Erythroblast (primary cell): ENCODE measurements at places on chromosomes 12 and 14.

DNA sequence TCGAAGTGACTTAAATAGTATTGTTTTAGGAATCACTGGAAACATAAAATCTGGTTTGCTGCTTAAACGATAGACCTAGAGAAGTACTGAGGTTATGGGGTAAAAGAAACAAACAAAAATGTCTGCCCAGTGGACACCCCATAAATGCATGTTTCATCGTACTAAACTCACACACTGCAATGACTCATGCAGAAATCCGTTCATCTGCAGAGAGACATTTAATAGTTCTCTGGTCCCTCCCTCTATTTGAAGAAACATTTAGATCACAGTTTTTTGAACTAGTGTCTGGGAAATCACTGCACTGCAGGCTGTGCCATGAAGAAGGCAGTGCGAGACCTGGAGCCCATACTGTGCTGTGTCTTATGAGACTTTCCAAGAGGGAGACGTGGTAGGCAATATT lies 25.5 kb downstream of the SLC17A8 start:
- no peak for DNase-seq

GRCh38 chr12:12028668-12029402 lies 41.9 kb upstream of the BCL2L14 start:
- DNase-seq, result no peak

GRCh38 chr14:52729585-52729924 lies 411 bp upstream of the STYX start:
- DNase-seq, result no peak

GRCh38 chr14:27245947-27246346 lies 648.1 kb upstream of the NOVA1 start:
- no peak for DNase-seq

DNA sequence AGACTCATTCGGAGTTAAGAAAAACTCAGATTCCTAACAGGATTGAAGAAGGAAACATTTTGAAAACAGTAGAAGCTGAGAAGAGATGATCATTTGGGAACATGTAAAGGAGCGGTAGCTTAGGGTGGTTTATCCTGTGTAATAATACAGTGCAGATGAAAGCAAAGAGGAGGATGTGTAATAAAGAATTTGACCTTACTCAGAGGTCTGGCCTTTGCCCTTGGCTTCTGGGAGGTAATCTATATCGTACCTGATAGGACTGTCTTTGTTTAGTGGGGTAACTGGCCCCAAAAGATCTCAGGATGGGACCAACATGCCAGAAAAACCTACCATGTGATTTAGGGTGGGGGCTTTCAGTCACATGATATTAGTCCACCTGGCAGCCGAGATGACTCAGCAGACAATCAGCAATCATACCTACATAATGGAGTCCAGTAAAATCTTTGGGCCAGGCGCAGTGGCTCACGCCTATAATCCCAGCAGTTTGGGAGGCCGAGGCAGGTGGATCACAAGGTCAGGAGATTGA lies 23.3 kb upstream of the KLHL42 start:
- no peak for DNase-seq

- no peak for DNase-seq
These were observed 125.5 kb downstream of the ZFP36L1 start for GRCh38 chr14:68667313-68667791.

DNA sequence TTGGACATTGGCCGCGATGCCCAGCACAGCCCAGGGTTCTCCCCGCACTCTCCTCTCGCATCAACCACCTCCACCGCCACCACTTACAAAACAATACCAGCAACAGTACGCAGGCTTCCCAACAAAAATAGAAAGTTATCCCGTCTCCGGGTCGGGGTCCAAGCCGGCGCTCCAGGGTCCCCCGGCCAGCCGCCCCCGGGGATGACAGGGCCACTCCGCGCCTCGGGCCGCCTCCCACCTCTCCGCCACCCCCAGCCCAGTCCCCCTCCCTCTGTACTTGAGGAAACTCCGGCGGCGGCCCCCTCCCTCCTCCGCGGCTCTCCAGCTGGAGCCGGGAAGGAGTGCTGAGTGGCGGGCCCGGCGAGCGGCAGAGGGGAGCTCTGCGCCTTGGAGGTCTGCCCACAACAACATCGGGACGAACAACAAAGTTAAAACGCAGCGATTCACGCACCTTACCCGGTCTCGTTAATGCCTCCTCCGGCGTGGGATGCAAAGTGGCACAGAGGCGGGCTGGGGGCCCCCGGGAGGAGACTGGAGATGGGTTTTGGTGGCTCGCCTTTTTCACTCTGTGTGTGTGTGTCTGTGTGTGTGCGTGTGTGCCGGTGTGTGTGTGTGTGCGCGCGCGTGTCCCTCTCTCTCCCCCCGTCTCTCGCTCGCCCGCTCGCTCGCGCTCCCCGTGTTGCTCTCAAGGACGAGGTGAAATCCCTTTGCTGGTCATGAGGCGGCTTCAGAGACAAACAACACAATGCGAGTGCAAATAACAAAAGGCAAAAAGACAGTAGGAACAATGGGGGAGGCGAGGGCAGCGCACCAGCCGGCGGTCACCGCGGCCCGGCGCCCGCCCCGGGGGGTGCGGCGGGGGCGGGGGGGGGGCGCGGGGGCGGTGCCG lies 386.8 kb downstream of the BCAT1 start:
- no peak for DNase-seq

DNA sequence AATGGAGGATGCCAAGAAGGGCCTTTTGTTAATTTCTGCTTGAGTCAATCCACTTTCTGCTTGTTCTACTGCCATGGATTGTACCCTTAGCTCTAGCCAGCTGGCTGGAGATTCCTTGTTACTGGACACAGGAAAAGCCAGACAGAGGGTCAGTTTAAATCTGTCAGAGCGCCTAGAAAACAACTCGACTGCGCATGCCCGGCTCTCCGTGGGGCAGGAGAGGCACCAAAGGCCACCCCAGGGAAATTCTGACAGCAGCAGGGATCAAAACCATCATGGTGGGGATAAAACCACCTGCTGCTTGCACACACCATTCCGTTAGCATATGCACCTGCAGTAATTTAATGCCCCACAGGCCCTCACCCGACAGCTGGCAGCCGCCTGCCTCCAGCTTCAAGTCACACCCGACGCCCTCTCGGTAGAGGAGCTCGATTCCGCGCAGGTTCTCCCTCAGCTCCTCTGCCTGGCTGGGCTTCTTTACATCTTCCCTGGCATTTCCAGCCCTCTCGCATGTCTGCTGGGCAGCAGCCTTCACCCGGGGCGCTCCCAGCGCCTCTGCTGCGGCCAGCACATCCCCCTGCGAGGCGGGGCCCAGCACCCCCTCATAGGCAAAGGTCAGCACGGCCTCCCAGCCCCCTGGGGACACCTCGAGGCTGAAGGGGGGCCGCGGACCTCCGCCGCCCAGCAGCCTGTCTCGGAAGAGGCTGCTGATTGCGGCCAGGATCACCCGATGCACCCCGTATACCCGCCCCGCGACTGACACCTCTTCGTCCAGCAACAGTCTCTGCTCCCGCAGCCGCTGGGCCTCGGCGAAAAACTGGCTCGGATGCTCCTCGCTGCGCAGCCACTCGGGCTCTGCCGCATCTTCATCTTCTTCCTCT lies 1.0 kb downstream of the KLHL33 start:
- DNase-seq, result no peak

DNA sequence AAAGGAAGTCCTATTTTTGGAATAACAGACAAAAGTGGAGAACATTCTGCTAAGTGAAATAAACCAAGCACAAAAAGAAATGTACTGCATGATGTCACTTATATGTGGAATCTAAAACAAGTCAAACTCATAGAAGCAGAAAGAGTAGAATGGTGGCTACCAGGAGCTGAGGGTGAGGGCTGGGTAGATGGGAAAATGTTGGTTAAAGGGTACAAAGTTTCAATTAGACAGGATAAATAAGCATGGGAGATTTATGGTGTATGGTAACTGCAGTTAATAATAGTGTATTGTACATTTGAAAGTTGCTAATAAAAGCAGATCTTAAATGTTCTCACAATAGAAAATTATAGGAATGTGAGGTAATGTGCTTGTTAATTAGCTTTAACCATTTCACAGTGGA lies 12.8 kb downstream of the LUM start:
- DNase-seq, result no peak

- DNase-seq, result no peak
These were observed 205.4 kb downstream of the EPS8 start for GRCh38 chr12:15583804-15584203.

- DNase-seq, result no peak
These were observed 191.6 kb downstream of the CRADD start for GRCh38 chr12:93868771-93869170.

DNA sequence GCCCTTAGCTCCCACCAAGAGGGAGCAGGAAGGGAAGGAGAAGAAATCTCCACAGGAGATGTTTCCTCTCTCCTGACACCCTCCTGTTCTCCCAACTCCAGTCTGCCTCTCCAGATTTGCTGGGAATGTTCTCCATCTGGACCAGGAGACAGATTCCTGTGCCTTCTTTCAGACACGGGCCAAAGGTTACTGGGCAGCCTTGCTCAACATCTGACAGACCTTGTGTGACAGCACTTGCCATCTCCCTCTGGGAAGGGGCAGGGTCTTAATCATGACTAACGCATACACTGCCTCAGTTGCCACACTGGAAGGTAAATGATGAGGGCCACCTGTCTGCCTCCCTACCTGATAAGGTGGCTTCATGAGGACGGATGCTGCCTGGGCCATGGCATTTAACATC lies 2.5 kb upstream of the TTC7B start:
- no peak for DNase-seq

DNA sequence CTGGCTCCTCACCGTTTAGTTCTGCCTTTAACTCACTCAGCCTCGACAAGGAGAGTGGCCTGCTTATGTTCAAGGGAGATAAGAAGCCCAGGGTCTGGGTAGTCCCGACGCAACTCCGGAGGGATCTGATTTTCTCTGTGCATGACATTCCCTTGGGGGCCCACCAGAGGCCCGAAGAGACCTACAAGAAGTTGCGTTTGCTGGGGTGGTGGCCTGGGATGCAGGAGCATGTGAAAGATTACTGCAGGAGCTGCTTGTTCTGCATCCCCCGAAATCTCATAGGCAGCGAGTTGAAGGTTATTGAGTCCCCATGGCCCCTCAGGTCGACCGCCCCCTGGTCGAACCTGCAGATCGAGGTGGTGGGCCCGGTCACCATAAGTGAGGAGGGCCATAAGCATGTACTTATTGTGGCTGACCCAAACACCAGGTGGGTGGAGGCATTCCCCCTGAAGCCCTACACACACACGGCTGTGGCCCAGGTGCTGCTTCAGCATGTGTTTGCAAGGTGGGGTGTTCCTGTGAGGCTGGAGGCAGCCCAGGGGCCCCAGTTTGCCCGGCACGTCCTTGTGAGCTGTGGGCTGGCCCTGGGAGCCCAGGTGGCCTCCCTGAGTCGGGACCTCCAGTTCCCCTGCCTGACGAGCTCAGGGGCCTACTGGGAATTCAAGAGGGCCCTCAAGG lies 13.1 kb downstream of the CBLN3 start:
- DNase-seq, result peak; percentile 24

GRCh38 chr12:106964526-106964925 lies 8.8 kb downstream of the TMEM263 start:
- no peak for DNase-seq

- DNase-seq, result no peak
These were observed 264.3 kb downstream of the AKAP6 start for GRCh38 chr14:32593290-32593942.

DNA sequence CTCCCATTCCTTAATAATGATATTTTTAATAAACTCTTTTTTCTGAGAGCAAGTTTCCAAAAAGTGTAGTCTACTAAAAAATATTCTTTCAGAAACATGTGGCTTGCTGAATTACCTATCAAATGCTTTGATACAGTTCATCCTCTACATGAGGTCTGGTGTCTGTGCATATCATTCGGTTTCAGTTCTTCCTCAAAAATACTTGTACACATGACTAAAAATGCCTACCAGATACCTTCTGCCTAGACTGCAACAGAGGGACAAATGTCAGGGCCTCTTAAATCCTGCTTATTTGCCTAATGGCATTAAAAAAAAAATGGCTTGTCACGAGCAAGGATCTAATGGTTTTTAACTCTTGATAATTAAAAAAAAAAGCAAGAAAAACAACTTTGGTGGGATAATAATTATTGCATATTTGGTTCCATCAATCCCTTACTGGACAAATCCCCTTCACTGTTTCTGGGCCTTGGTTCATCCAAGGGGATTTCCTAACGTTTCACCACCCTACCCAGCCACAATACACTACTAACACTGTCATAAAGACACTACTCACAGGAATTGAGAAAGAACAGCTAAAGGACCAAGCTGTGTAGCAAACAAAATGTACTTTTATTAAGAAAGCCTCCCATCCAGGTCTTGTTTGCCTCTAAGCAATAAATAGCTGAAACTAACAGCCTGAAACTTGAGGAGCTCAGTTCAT lies 45.7 kb downstream of the PARP11 start:
- DNase-seq, result no peak

DNA sequence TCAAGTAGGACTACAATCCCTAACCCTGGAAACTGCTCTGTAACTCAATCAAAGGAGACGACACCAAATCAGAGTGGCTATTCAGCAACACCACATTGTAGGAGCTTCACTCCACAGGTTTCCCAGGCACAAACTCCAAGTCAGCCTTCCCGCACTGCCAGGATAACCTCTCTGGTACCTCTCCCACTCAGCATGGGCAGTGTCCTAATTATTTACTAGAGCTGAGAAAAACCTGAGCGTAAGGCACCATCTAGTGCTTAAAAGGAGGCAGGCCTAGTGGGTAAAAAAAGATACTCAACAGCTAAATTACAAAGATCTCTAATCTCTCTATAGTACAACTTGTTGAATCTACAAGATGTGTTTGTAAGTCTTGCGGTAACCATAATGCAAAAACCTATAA lies 36.1 kb downstream of the PARP11 start:
- peak; percentile 2 for DNase-seq

GRCh38 chr14:90444077-90444696 lies 47.4 kb downstream of the CALM1 start:
- DNase-seq, result no peak

DNA sequence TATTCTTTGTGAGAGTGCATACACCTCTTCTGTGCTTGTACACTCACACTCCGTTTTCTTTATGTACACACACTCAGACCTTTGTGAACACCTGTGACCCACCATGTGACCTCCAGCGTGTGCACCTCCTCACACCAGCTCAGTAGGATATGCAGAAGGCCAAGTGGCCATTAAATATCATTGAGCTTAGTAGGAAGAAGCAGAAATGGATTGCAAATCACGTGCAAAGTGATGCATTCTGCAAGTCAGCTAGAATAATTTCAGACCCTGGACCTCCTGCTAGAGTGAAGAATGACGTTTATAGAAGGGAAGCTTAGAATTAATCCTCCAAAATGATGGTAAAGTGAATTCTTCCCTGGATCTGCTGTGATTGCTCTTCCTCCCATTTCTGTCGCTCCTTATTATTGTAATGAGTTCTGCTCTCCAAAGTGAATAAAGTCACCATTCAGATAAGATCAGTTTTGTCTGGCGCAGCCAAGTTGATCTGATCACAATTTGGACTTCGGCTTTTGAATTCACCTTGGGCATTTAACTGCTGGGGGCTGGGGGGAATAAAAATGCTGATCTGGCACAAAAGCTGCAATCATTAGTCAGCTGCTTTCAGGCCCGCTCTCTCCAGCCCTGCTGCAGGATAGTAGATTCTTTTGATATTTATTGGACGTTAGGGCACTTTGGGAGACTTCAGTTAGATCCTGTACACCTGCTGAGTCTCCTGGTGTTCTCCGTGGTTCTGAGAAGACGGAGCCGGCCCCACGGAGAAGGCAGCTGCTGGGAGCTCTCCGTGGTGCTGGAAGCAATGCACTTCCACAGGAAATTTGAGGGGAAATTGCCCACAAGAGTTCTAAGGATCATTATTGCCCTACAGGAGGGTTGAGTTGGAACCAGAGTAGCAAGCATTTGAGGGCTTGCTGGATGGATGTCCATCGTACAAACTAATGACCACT lies 12.4 kb upstream of the NRXN3 start:
- DNase-seq, result peak; percentile 22
